ENCODE measurements at places on chromosomes 5 and 9.

- DNase-seq = no peak
Measured at GRCh38 chr5:67437905-67438845, 241.6 kb upstream of the CD180 start.

DNA sequence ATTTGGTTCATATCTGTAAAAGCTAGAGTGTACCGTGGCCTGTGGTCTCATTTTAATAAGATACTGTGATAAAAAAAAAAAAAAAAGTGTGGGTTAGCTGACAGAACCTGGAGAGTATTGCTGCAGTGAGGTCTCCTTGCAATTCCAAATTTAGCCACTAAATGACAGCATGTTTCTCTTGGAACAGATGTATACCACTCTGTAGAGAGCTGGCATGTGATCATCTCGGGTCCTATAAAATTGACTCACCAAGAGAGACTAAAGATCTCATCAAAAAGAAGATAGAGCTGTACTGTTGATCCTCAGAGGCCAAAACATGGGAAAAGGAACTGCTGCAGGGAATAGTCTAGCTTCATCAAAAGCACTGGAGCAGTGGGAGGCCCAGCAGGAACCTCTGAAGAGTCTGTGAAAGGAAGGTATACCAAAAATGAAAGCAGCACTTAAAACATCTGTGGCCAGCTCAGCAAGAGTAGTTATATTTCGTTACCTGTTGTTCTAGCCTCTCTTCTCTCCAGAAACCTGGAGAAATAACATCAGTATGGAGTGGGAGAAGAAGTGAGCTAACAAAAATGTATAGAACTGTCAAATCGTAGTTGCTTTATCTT lies 826.8 kb downstream of the EFNA5 start:
- no peak for DNase-seq

DNA sequence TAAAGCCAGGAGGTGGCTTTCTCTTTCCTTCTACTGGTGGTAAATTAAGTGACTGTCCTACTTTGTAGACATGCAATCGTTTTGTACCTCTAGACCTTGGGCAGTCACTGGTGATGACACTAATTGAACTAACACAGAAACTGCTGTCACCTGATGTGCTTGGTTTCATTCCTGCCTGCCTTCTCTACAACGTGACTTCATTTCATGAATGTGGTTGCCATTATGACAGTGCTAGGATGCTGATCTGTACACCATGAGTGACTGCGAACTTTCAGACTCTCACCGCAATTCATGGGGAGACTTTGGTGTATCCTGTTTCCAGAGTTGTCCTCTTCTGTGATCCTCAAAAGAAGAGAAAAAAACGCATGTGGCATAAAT lies 47.5 kb downstream of the UBE2QL1 start:
- no peak for DNase-seq

DNA sequence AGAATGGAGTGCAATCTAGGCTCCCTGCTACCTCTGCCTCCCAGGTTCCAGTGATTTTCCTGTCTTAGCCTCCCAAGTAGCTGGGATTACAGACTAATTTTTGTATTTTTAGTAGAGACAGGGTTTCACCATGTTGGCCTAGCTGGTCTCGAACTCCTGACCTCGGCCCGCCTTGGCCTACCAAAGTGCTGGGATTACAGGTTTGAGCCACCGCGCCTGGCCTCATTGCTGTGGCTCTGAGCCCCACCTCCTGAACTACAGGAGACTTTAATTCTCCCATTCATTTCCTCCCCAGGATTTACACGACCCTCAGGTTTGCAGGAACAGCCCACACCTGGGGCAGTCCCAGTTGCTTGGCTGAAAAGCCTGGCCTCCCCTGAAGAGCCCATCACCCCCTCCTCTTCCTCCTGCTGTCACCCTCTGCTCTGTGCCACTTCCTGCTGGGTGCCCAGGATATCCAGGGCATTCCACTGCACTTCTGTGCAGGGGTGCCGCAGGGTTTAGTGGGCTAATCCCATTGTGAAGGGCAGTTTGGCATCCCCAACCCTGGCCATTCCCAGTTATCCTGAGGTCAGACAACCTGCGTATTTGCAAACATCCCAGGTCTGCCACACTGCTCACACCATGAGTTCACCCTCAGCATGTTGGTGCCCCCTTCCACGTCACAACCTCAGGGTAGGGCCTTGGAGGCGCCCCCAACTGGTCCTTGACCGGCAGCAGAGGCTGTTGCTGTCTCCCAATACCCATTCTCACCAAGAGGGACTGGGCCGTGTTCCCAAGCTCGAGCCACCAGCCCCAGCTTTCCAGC lies 265.0 kb upstream of the IRX4 start:
- DNase-seq = no peak

GRCh38 chr5:35308421-35308820 lies 78.1 kb upstream of the PRLR start:
- DNase-seq = peak; percentile 50

DNA sequence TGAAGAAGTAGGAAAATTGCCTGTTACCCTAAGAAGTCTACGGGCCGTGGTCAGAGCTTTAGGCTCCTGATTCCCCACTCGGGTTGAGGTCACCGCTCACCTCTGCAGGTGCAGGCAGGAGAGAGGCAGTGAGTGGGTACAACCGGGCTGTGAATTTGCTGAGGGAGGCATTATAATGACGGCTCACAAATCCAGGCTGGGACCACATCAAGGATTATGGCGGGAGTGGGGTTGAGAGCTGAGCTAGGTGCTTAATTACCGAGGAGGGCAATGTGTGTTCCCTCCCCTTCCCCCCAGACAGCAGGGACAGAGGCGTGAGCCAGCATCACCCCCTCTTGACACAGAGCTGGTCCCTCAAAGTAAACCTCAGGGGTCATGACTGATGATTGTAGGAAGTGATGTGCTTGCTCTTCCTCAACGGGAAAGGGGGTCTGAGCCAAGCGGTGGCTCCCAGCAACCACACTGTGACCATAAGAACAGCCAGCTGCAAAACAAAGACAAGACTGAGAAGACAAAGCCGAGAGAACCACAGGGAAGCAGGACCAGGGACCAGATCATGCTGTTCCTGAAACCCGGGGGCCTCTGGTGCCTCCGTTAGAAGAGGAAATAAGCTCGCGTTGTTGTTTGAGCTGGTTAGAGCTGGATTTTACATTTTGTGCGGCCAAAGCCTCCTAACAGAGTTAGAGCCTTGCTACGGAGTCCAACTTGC lies 77.7 kb downstream of the OLFM1 start:
- DNase-seq = no peak

DNA sequence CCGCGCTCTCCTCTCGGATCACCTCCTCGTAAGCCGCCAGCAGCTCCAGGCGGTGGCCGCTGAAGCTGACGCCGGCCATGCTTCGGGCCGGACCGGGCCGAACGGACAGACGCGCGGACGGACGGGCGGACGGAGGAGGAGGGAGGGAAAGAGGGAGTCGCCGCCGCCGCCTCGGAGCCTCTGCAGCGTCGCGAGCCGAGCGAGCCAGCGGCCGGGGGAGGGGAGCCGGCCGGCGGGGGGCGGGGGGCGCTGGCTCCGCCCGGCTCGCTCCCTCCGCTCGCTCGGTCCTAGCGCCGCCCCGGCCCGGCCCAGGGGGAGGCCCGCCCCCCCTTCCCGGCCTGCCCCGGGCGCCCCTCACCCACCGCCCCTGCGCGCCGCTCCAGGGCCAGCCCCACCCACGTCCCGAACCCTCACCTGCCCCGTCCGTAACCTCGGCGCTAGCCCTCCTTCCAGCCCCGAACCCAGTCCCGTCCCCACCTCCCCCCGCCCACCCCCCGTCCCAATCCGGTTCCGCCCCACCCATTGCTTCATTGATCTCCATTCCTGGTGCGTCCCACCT lies at the start of gene DBN1:
Gene DBN1 (minus strand): TSS at position 192 of the 559 bp plus-strand sequence. CDS start 113 bp downstream, at position 79.
- peak; percentile 89 for DNase-seq

DNA sequence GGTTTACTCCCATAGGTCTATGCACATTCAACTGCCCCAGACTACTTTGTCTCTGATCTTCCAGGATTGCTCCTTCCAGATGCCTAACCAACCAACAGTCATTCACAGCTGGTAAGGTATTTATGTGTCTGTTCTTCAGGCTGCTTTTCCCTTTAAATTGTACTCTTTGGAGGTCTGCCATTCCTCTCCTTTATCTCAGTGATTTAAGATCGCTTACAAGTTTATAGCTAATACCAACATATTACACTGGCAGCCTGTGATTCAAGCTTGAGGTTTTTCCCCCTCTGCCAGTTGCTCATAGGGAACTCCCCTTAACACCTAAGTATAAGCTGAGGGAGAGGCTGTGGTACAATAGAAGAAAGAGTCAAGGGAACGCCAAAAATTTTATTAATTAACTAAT lies 711.7 kb upstream of the EDIL3 start:
- no peak for DNase-seq

DNA sequence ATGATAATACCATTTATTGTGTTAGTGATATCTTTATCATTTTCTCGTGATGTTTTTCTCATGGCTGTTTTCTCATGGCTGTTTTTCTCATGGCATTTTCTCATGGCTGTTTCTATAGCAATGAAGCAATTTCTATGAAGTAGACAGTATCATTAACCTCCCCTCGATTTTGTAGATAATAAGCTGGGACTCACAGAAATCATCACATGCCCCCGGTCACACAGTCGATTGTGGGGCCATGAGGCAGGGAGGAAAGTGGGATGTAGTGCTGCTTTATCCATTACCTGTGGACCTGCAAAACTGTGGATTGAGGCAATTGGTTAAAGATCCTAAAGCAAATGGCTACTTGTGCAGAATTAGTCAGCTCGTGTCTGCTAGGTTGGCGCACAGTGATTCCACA lies 47.3 kb downstream of the TGFBI start:
- DNase-seq = no peak

DNA sequence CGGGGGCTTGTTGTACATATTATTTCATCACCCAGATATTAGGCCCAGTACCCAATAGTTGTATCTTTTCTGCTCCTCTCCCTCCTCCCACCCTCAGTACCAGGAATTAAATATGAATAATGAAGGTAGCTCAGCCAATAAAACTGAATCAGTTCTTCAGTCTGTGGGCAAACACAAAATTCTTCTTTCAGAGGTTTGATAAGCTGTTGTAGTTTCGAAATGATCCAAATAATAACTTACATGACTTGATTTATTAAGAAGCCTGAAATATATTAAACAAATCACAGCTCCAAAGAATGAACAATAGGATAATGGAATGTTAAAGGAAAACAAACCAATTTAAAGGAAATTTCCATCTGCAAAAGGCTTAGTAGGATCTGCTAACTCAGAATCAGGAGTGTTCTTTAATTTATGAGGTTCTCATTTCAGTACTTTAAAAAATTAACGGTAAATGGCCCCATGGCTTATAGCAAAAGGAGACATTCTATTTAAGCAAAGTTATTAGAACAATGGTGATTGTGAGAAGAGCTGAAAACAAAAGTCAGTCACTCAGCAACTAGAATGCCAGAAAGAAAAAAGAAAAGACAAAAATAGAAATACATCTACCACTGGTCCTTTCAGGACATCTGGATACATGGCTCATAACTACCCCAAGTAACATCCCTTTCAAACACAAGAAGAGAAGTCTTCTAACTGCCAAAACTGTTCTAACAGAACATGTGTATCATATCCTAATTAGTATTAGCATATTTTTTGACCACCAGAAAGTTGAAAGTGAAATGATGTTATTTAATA lies 62.4 kb downstream of the NR3C1 start:
- DNase-seq = no peak

Data from eye (tissue), 1 donor.